ENCODE measurements at places on chromosomes 1 and 21. TPM values are rescaled to one million over a fixed set of nuclear protein-coding genes. Genes with fewer than 3 reads are reported as not detected.

PADI2 gene
- 0.10 TPM for total RNA-seq

NBPF10 gene
- 2.3 TPM for total RNA-seq

PLA2G5 gene
- total RNA-seq: not detected

SH3BP5L gene
- 25.3 TPM for total RNA-seq

AMIGO1 gene
- total RNA-seq: 2.1 TPM

TEDDM1 gene
- total RNA-seq: not detected

TMCO1 gene
- 68.4 TPM for total RNA-seq

SPRR2F gene
- total RNA-seq: not detected

FOXD2 gene
- total RNA-seq: 0.14 TPM

DNALI1 gene
- total RNA-seq: 0.41 TPM

TRIM45 gene
- 0.34 TPM for total RNA-seq

ZNF678 gene
- 13.0 TPM for total RNA-seq

LRRIQ3 gene
- 2.3 TPM for total RNA-seq

DEPDC1 gene
- 23.7 TPM for total RNA-seq

OPTC gene
- total RNA-seq: not detected

FCGR1A gene
- total RNA-seq: not detected

ALX3 gene
- not detected for total RNA-seq

TEKT2 gene
- 0.17 TPM for total RNA-seq

KCNJ9 gene
- total RNA-seq: not detected

WDR64 gene
- not detected for total RNA-seq
